ENCODE measurements at places on chromosomes 3 and 15.

DNA sequence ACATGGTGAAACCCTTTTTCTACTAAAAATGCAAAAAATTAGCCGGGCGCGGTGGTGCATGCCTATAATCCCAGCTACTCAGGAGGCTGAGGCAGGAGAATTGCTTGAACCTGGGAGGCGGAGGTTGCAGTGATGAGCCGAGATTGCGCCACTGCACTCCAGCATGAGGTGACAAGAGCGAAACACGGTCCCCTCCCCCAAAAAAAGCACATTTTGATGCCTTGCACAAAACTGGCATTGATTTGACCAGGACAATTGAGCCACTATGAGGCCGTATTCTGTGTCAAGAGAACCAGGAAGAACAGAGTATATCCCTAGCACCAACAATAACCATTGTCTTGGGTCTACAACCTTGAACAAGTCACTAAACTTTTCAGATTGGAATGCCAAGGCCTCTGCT is 50.6 kb downstream of the SH3BP5 start:
- no peak for DNase-seq

- DNase-seq: no peak
Measured at GRCh38 chr3:28316226-28316625, 32.3 kb upstream of the ZCWPW2 start.

GRCh38 chr3:182962166-182962565 is 18.2 kb downstream of the DCUN1D1 start:
- DNase-seq: peak; percentile 42

DNA sequence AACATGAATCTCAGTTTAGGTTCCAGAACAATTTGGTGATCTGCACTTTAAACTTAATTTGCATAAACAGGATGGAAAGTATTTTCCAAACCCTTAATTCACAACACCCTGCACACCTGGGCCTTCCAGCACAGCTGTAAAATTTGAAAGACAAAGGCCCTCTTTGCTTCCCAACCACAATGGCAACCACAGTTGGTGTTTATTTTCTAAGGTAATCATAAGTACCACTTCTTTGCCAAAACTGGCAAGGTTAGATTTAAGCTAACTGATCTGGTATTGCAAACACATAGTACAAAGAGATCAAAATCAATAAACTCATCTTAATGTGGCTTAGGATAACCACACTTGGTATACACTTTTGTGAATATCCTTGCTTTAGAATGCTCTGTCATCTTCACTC is 4.1 kb downstream of the LRIG1 start:
- no peak for DNase-seq

DNA sequence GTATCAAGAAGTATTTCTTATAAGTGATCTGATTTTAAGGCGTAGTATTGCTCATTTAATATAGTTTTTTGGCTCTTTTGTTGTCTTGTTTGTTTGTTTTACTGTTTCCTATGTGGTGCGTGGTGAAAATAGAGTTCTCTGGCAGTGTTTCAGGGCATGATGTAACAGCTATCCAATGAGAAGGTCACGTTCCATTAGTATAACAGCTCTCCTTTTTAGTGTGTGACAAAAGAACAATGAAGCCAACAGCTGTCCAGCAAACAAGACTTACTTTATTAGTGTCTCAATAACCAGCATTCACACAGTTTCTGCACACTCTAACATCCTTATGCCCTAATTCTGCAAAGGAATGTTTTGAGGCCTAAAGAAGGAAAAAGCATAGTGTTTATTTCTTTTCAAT is 127.9 kb downstream of the SLC25A26 start:
- no peak for DNase-seq

DNA sequence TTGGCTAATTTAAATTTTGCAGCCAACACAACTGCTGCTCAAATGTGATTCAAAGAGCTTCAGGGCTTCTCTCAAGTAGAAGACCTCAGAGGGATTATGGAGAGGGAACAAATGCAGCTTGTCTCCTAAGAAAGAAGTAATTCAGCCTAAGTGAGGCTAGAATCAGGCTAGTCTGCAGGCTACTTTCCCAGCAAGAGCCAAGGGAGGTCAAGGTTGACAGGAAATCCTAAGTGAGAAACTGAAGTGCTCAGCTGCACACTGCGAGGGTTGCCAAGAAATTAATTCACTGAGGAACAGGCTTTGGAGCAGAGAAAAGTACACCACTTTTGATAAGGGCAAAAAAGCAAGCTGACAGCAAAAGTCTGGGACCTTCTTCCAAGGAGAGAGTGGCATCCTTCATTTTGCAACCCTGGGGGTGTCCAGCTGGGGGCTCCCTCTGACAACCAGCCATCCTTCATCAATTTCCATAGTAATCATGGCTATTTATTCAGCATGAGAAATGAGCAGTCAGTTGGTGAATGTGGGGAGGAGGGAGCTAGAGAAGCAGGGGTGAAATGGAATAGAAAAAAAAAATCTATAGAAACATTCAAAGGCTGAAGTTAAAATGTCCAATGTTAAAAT is 646.4 kb upstream of the ADAMTS9 start:
- DNase-seq: peak; percentile 19

- DNase-seq: no peak
Measured at GRCh38 chr15:65583701-65584100, 27.2 kb downstream of the INTS14 start.

DNA sequence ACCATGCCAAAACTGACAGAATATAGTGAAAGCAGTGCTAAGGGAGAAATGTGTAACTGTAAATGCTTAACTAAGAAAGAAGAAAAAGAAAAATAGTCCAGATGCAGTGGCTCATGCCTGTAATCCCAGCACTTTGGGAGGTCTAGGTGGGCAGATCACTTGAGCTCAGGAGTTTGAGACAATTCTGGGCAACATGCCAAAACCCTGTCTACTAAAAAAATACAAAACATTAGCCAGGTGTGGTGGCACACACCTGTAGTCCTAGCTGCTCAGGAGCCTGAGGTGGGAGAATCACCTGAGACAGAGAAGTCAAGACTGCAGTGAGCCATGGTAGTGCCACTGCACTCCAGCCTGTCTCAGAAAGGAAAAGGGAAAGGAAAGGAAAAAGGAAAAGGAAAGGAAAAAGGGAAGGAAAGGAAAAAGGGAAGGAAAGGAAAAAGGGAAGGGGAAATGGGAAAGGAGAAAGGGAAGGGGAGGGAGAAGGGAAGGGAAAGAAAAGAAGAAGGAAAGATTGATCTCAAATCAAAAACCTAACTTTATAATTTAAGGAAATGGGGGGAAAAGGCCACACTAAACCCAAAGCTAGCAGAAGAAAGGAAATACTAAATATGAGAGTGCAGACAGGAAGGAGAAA is 20.3 kb downstream of the C3orf33 start:
- no peak for DNase-seq

Measured in head of caudate nucleus (tissue), 42 donors.